ENCODE measurements at places on chromosomes 5 and 9. TPM values are rescaled to one million over a fixed set of nuclear protein-coding genes. Genes with fewer than 3 reads are reported as not detected.

GRCh38 chr5:113057557-113057984 lies 81.0 kb downstream of the DCP2 start:
- DNase-seq = no peak

GRCh38 chr5:178387061-178387855 lies 154.7 kb upstream of the PHYKPL start:
- no peak for DNase-seq

GRCh38 chr5:174323878-174324281 lies 278.4 kb downstream of the NSG2 start:
- DNase-seq = peak; percentile 30

- DNase-seq = no peak
Observed at GRCh38 chr9:110197330-110198187, 10.4 kb downstream of the C9orf152 start.

DNA sequence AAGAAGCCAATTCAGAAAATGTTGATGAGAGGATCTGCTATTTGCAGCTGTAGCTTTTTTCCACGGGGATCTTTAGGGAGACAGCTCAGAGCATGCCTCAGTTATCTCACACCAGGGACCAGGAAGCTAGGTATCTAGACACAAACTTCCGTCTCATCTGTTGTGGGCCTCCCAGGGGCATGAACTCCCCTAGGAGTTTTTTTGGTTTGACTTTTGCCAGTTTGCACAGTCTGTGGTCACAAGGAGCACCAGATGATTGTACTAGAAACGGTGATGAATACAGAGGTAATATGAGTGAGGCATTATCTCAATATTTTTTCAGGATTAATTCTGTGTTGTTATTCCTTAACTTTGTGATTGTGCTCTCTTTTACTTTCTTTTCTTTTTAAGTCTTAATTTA lies 533.2 kb upstream of the SEMA6A start:
- DNase-seq = no peak

- no peak for DNase-seq
Observed at GRCh38 chr5:5266297-5266696, 126.2 kb downstream of the ADAMTS16 start.

- no peak for DNase-seq
Observed at GRCh38 chr5:131323378-131323777, 59.5 kb downstream of the CDC42SE2 start.

DNA sequence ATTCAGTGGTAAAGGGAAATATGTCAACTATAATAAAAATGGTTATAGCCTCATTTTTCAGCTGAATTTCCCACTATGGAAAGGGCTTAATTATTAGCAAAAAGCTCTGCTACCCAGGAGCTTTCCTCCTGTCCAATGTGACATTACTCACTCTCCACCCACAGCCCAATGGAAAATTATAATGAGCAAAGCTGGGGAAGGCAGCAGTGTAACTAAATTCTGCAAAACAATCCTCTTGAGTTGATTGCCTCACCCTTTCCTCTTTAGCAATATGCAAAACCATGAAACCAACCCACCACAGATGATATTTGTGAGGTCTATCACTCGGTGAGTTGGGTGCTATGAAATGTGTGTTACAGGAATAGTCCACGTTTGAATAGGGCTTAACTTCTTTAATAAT lies 14.0 kb upstream of the PLPPR1 start:
- DNase-seq = no peak

DNA sequence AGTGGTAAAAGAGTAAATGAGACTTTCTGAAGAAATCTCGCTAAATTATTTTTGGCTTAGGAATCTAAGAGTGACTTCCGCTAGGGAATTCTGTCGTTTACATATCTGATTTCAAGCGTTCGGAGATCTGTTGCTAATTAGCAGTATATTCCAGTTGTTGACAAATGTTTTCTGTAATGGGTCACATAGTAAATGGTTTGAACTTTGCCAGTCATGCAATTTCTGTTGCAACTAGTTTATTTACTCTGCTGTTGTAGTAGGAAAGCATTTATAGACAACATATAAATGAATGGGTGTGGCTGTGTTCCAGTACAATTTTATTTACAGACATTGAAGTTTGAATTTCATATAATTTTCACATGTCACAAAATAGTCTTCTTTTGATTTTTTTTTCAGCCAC lies 57.4 kb upstream of the JAK2 start:
- no peak for DNase-seq

- DNase-seq = no peak
Observed at GRCh38 chr9:75378926-75379325, 290.6 kb downstream of the OSTF1 start.

DNA sequence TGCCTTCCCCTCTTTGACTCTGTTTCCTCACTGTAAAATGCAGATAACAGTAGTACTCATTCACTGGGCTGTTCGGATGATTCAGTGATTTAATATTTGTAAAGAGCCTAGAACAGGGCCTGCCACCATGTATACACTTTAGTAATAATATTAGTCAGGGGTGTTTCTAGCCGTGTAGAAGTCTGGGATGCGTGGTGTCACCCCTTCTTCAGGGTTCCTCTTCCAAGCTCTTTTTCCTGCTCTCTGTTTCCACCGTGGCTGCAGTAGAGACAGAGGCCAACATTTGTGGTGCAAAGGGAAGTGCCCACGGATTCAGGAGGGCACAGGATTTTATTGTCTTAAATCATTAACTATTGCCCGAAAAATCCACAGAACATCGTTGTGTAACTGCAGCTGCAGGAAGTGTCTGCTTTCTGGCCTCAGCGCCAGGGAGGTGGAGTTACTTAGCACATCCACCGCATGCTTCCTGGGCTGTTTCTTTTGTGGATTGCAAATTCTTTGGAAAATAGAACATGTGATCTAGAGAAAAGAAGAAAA lies 61.7 kb downstream of the TRIO start:
- no peak for DNase-seq

DNA sequence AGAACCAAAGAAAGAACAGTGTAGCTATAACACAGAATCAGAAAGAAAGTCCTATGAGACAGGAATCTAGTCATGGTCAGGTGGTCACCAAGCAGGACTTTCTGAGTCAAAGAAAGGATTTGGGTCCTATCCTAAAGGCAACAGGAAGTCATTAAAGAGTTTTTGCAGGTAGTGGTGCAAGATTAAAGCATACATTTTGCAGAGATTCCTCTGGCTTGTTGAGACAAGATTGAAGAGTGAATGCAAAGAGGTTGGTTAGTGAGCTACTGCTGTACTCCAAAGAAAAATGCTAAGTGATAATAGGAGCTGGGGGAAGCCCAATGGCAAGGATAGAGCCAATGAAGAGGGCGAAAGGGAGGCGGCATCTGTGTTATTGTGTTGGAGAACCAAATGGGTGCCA lies 300.5 kb upstream of the KIF2A start:
- DNase-seq = no peak

NR6A1 gene
- 63.7 TPM for total RNA-seq

CDK5RAP2 gene
- 116 TPM for total RNA-seq

ZNF354C gene
- total RNA-seq = 12.2 TPM

OSMR gene
- total RNA-seq = 2.7 TPM

DMRT3 gene
- total RNA-seq = not detected
